ENCODE measurements at places on chromosomes 1 and 21.

DNA sequence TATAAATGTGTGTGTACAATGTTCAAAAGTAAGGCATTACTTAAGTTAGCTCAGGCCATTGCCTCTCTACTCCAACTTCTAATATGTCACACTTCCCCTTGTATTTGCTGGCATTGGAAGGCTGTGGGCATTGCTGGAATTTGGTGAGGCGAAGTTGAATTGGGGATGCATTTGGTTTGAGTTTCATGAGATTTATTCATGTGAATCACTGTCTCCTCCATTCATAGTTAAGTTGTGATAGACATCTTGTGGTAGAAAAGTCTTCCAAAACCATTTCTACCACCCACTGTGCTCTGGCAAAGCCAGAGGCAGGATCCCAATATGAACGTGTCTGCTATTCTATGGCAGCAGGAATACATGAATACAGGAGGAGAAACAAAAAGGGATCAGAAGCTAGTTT lies 397.8 kb upstream of the USP24 start:
- no peak for DNase-seq

GRCh38 chr1:156284112-156284511 lies at the start of gene TMEM79:
TSS of gene TMEM79 (plus strand) at chr1:156284325. CDS start at chr1:156285227, 902 bp downstream.
- no peak for DNase-seq

GRCh38 chr1:4613606-4614370 lies 40.6 kb upstream of the AJAP1 start:
- DNase-seq = no peak

- DNase-seq = no peak
Measured at GRCh38 chr1:163768576-163768975, 446.8 kb downstream of the NUF2 start.

DNA sequence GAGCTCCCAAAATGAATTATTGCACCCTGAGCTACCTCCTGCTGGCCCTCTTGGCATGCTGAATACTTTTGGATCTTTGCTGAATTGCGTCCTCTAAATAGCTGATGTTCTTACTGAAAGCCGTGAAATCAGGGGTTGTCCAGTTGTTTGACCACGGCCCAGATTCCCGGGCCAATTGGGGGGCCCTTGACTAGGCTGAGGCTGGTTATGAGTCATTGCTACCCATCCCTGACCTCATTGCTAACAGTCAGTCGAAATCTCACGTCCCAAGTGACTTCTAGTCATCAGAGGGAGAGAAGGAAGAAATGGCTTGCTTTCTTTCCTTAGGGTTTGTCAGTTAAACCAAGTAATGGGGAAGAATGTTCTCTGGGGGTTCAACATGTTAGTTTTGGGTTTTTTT lies 37.4 kb downstream of the SMYD2 start:
- DNase-seq = no peak

DNA sequence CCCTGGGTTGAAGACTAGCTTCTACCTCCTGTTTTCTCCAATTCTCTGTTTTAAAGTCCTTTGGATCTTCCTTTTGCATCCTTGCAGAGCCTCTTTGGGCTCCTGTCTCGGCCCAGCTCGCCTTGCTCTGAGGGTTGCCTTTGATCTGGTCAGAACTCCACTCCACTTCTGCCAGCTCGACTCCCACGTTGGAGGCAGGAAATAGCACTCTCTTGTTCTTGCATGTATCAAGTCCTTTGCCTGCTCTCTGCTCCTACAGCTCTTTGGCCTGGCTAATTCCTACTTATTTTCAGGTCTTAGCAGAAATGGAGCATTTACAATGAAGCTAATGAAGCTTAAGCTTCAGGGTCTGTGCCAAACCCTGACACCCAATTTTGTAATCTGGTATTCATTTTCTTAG lies 21.1 kb upstream of the B3GALNT2 start:
- no peak for DNase-seq

GRCh38 chr21:46027851-46028493 lies 46.4 kb downstream of the COL6A1 start:
- DNase-seq = peak; percentile 72

DNA sequence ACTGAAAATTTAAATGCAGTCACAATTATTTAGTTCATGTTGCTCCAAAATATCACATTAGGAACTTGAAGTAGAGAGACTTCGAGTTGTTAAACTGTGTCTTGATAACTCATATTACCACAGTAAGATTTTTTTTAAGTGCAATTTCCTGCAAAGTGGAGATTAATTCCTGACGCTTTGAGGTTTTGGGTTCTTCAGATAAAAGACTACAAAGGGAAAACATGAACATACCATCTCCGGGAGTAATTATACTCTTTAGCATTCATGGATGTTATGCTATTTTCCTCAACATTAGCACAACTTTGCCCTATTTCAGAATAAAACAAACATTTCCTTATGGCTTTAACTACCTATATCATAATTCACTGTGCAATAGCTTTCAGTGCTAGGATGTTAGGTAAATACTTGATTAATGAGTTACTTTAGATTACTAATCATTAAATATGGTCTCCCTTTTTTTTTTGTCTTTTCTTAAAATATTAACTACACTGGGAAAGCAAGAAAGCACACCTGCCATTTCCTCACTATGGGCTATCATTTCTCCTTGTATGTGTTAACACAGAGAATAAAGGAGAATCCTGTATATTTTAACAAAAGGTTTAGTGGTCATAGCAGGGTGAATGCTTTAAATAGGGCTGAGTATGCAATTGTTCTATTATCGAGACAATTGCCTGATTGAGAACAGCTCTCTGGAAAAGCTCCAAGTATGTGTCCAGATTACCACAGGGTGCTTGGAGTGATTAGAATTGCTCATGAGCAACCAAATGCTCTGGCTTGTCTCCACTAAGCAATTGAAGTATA lies 252.5 kb upstream of the C1orf105 start:
- DNase-seq = peak; percentile 89

- peak; percentile 3 for DNase-seq
Measured at GRCh38 chr1:234400773-234401172, 27.5 kb downstream of the COA6 start.

DNA sequence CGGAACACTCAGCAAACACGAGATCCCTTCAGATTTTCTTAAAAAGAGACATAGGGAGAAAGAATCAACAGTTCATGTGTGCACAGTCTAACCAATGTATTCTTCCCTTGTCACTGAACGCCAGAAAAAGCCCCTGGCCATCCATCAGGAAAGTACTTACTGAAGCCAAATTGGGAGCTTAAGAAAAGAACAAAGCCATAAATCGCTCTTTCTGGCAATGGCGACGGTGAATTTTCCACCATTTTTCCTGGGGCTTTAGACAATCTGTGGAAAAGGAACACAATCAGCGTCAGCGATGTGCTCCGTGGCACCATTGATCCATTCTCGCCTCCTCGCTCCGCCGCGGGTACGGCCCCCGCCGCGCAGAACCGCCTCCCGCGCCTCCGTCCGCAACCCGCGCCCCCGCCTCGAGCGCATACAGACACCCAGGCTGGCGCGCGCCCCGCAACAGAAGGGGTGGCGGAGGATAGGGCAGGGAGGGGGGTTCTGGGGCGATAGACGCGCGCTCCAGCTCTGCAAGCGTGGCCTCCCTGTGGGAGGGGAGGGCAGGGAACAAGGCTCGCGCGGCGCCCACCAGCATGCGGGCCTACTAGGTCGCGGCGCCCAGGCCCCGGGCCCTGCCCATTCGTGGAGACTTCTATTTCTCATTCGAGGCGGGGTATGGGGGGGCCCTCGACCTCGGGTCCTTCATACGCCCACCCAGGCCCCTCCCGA lies 440 bp downstream of the PIGP start:
- peak; percentile 94 for DNase-seq

DNA sequence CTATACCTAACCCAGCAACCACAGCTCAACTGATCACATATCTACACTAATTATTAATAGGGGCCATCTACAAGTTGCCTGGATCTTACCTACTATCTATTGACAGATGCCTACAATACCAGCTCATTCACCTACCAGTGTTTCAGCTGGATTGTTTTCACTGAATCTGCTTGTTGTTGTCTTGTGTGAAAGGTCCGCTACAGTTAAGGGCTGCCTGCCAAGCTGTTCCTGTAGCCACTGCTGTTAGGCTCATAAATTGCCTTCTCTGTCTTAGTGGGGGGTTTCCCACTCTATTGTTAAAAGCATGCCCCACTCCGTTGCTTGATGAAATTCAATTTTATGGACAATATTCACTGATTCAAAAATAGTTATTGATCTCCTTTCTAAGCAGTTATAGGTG lies 199.7 kb upstream of the TMPRSS15 start:
- DNase-seq = no peak

- DNase-seq = no peak
Measured at GRCh38 chr1:207908107-207908734, 2.7 kb downstream of the CD34 start.

DNA sequence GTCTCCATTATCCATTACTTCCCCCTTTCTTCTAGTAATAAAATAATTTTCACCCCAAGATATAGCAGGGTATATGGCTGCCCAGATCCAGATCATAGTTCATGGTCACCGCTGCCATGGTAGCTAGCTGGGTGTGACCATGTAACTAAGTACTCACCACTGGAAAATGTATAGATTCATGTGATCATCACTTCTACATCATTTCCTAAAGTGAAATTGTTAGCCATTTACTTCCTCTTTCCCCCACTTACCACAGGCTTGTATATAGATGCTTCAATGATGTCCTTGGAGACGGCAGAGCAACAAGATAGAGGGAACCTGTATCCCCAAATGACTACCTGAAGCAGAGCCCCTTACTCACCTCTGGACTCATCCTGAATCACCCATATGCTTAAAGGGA lies 22.7 kb upstream of the EYA3 start:
- no peak for DNase-seq

DNA sequence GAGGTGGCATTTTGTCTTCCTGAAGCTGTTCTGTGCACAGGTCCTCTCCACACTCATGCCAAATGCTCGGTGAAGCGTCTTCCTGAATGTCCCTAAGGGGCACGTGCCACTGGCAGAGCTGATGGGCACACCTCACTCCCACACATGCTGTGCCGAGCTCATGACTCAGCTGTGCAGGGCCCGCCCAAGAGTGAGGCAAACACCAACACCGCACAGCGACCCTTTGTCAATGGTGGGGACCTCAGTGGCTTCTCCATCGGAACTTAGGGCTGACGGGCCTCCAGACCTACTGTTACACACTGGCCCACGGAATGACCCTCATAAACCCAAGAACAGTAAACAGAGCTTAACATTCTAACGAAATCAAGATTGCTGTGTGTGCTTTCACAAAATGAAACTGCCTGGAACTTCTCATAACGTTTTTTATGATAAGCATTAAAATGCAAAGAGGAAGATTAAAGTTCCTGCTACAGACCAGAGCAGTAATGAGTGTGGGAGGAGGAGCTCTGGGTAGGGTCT lies 89.3 kb downstream of the SIM2 start:
- peak; percentile 32 for DNase-seq

DNA sequence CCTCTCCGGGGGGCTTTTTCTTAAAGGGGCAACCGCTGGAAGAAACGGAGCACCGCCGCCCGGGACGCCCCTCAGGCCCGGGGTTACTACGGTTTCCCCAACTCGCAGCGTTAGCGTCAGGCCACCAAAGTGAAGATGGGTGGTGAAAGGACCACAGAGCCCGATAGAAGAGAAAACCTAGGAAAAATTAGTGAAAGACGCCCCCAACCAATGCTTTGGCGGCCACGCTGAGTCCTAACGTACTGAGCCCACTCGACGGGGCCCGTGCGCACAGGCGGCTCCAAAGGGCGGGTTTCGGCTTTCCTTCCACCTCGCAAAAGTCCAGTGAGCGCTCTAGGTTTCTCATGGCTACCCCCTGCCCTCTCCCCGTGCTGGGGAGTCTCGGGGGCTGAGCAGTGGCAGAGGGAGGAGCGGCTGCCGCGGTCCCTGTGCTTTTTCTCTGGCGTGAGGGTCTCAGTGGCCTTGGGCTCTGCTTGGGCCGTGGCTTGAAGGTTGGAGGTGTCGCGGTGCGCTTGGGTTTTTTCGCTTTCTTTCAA lies 12.2 kb upstream of the SPEN start:
- no peak for DNase-seq

DNA sequence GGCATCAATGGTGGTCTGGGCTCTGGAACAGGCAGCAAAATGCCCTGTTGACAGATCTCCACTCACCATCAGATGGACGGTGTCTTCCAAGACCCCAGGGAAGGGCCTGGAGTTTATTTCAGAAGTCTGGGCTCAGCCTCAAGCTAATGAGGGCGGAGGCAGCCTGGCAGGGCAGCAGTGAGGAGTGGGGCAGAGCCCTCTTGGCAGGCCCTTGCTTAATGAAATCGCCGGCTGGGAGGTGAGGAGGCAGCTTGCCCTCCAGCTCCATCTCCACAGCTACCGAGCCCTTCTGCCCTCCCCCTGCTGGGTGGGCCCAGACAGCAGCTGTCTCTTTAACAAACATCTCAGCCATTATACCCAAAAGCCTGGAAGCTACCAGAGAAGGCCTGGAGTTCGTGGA lies 22.0 kb upstream of the GRIK3 start:
- no peak for DNase-seq

GRCh38 chr1:230189341-230189740 lies 122.3 kb downstream of the GALNT2 start:
- DNase-seq = no peak

DNA sequence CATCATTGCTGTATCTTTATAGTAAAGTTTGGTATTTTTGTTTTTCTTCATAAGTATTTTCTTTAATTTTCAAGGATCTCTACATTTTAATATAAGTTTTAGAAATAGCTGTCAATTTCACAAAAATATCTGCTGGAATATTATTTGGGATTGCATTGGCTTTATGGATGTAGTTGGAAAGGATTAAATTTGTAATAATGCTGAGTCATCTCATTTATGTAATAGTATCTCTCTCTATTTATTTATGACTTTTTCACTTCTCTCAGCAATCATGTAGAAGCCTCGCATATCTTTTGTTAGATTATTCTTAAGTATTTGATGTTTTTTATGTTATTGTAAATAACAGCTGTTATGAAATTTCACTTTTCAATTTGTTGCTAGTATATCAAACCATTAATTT lies 223.1 kb upstream of the POGK start:
- no peak for DNase-seq

DNA sequence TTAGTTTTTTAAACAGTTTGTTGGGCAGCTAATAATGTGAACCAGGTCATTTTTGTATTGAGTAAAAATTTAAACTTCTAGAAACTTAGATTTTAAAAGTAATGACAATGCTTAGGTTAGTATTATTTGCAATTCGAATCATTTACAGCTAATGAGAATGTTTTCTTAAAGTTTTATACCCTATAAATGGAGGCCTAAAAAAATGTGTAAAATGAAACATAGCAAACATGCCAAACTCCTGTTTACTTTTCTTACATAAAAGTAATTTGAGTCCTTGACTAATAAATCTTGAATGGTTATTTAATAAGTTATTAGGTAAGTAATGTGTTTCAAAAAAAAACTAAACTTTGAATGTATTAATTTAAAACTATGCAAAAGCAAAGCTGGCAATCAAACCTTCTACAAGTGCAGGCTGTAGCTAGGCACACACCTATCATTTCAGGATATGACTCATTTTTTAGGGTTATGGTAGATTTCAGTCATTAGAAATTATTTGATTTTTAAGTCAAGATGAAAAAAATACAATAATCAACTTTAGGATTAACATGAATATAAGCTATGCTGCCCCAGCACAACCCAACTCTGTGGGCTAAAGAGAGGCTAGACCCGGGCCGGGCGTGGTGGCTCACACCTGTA lies 41.5 kb downstream of the CLSTN1 start:
- no peak for DNase-seq

GRCh38 chr1:228329887-228330286 lies 76.7 kb downstream of the TRIM11 start:
- DNase-seq = no peak

Measured in adipocyte (in vitro differentiated cells).